ENCODE measurements at places on chromosomes 1 and 21.

- no peak for DNase-seq
These were observed 210.5 kb downstream of the MATN1 start for GRCh38 chr1:30512914-30513265.

DNA sequence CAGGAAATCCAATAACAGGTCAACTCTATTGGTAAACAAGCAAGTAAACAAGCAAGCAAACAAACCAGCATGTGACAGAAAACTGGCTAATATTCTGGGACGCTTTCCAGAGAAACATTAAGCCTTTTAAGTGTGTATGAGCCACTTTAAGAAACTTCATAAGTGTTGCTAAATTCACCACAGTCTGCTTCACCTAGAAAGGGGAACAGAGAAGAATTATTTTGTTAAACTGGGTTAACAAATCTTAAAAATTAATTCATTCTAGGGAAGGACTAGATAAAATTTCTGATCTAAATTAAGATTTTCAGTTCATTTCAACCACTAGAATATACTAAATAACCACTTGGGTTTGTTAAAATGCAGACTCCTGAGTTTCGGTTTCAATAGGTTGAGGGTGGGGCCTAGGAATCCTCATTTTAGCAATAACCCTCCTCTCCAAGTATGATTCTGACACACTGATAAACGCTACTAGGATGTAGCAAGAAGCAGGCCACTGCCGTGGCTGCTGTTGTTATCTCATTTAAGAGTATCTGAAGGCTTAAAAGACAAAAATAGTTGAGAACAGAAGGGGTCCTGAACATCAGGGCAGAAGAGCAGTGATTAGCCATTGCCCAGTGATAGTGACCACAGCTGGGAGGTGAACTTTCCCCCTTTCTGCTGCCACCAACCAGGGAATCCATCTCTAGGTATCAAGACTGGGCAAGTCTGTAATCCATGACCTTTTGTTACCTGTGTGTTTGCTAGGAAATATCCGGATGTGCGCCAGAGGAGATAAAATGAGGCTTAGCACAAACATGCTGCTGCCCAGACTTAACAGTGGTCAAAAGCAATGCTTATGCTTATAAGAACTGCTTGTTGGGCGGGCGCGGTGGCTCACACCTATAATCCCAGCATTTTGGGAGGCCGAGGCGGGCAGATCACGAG, 11.2 kb downstream of the CREG1 start:
- DNase-seq, result no peak

DNA sequence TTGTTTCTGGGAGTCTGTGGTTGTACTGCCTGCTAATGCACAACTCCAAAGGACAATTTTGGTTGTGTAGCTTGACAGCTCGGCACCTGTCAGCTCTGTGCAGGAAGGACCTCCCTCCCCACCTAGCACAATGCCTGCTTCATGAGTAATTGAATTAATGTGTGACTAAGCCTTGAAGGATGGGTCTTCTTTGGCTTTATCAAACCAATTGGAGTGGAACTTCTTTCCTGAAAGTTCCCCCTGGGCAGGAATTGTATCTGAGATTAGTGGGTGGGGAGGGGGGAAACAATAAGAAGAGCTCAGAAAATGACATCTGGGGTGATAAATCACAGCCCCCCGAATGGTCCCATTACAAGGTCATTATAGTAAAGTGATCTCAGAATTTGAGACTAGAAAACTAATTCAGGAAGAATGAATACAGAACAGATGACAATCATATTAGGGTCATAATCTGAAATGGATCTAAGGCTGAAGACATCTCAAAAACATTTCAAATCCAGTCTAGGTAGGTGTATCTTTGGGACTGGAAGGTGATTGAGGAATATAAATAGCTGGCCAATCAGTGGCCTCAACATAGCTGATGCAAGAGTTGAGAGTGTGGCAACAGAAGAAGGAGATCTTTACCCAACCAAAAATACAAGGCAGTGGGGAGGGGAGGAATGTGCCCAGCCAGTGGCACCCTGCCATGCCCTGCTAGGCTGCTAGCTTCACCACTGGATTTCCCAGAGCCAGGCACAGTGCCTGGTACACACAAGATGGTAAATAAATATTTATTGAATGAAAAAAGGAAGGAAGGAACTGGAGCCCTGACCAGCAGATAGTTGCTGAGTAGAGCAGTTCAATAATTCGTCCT, 10.1 kb upstream of the SESN2 start:
- DNase-seq, result peak; percentile 52

- no peak for DNase-seq
These were observed 53.9 kb downstream of the GABPA start for GRCh38 chr21:25788677-25789076.

GRCh38 chr1:215719552-215719951, 152.4 kb downstream of the KCTD3 start:
- DNase-seq, result no peak

DNA sequence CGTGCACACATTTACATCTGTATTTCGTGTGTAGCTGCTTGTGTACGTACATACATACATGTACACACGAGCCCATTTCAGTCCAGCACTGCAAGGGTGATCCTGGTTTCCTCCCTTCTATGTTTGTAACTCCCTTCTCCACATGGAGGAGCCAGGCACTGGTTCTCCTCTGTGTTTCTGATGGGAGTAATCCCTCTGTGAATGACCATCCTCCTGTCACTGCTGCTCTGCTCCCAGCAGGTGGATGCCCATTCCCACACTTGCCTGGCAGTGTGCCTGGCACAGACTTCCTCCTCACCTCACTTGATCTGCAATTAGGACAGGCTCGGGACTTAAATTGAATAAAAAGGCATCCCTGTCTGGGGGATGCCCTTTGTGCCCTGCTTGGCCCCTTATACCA, 37.1 kb downstream of the TRAPPC10 start:
- no peak for DNase-seq

DNA sequence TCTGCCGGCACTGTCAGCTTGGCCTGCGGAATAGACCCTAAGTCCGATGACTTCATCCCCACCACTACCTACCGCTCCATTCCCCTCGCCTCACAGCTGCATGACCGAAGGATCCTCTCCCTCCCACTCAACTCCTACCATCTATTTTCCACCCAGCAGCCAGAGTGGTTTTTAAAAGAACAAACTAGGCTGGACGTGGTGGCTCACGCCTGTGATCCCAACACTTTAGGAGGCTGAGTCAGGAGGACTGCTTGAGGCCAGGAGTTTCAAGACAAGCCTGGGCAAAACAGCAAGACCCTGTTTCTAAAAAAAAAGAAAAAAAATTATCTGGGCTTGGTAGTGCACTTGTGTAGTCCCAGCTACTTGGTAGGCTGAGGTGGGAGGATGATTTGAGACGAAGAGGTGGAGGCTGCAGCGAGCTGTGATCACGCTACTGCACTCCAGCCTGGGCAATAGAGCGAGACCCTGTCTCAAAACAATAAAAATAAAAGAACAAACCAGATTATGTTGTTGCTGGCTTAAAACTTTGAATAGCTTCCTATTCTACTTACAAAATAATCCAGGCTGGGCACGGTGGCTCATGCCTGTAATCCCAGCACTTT, 59.0 kb downstream of the UBIAD1 start:
- DNase-seq, result no peak

DNA sequence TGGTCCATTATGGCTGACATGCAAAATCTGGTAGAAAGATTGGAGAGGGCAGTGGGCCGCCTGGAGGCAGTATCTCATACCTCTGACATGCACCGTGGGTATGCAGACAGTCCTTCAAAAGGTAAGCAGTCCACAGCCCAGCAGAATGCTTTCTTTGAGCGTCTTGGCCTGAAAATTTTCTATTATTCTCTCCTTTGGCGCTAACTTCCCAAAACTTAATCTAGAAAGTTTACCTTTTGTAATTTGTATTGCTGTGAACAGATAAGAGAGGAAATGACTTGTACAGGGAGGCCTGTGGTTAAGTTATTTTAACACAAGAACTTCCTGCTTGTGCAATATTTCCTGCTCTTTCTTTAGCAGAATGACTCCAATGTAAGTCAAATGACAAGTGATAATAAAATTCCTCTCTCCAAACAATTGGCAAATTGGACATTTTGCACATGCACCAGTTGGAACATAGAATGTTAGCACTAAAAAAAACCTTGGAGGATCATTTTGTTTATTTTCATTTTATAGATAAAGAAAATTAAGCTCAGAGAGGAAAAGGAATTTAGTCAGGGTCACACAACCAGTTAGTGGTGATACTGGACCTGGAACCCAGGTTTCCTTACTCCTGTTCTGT, 18.9 kb downstream of the CAP1 start:
- DNase-seq, result no peak
